ENCODE measurements at places on chromosomes 12 and 14.

GRCh38 chr12:38892087-38892786 lies 13.2 kb downstream of the CPNE8 start:
- no peak for DNase-seq

DNA sequence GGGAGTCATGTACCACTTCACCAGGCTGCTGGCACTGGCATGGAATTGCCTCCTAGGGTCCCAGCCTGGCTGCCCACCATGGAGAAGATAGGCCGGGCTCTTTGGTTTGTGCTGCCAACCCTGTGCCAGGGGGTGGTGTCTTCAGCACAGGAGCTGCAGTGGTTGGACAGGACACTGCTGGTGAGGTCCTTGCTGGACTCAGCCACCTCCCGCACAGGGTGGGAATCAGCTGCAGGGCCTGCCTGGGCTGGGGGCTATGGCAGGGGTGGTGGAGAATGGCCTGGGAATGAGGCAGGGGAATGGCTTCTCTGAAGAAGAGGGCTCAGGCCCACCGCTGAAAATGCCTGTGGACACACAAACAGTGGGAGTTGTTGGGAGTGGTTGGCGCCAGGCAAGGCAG lies 70.6 kb upstream of the CAPRIN2 start:
- DNase-seq: no peak

GRCh38 chr14:68962681-68963080 lies 16.4 kb downstream of the ACTN1 start:
- DNase-seq: no peak

GRCh38 chr14:23245282-23245681 lies 7.5 kb downstream of the RNF212B start:
- DNase-seq: no peak

- DNase-seq: no peak
Observed at GRCh38 chr14:99205086-99205688, 66.8 kb downstream of the BCL11B start.

DNA sequence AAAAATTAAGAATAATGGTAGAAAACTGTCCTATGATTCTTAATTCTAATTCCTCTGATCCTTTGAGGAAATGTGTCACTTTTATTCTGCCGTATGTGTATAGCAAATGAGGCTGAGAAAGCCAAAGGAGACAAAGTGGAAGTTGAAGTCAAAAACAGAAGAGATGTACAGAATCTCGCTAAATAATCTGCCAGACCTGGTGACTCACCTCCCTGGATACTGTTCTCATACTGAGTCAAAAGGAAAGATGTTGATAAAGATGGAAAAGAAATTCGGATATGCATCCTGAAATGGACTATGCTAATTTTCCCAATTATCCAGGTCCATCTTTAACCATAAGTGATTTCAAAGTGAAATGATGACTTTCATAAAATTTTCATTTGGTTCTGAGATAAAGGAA lies 92.5 kb downstream of the DUSP6 start:
- no peak for DNase-seq

GRCh38 chr12:44031472-44032185 lies 195.7 kb downstream of the TMEM117 start:
- DNase-seq: no peak

DNA sequence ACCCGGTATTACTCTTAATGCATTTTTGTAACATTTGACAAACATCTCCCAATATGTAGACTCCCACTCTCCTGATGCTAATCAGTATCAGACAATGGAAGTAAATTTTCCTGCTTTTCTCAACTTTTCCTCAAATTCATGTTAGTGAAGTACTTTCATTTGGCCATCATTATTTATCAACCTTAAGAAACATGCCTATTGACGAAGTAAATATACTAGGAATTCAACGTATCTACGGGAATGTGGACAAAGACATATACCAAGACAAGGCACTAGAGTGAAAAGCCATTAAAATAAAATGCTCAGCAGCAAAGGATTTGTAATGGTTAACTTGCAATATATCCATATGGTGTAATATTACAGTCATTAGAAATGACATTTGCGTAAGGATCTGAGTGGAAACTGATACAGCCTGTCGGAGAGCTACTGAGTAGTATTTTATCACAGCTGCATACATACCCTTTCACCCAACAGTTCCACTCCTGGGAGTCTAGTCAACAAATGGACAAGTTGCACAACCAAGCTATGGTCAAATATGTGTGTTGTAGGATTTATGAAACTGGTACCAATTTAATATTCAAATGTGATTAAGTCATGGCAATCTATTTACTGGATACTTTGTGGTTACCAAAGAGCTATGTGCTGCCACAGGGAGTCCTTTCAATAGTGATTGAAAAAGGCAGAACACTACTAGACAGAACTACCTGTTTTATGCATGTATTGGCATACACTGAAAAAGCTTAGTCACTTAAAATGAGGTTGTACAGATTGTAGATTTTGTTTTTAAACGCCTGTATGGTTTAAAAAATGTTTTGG lies 26.5 kb downstream of the NUDT4 start:
- no peak for DNase-seq

GRCh38 chr12:96404696-96405095 lies 4.5 kb upstream of the CDK17 start:
- DNase-seq: no peak

- DNase-seq: no peak
Observed at GRCh38 chr14:72027061-72027460, 94.8 kb downstream of the RGS6 start.
